Endothelial cell (in vitro differentiated cells): ENCODE measurements at places on chromosomes 6 and 20. TPM values are rescaled to one million over a fixed set of nuclear protein-coding genes. Genes with fewer than 3 reads are reported as not detected.
A peak's percentile ranks its signal among the peaks of the same experiment; 100 is the strongest.

- H3K36me3 ChIP-seq: peaks cover 15% of the 10 kb centered on the region
- DNase-seq: no peak
- no peak overlapping the region for H3K27ac ChIP-seq
- H3K4me1 ChIP-seq: peaks cover 5% of the 10 kb centered on the region
Observed at GRCh38 chr20:47727170-47727880, 58.0 kb downstream of the SULF2 start.

GRCh38 chr6:127076466-127076865 is 42.0 kb upstream of the RSPO3 start:
- H3K4me1 ChIP-seq: no peaks in the 10 kb centered on the region
- no peaks in the 10 kb centered on the region for H3K36me3 ChIP-seq
- no peaks in the 10 kb centered on the region for H3K27me3 ChIP-seq
- DNase-seq: no peak

- H3K36me3 ChIP-seq: peaks cover 5% of the 10 kb centered on the region
- peak overlapping the region; percentile 65 for H3K4me3 ChIP-seq
- peaks cover 23% of the 10 kb centered on the region for H3K4me1 ChIP-seq
- H3K27me3 ChIP-seq: peaks cover 3% of the 10 kb centered on the region
Observed at GRCh38 chr6:85679445-85680123, 36.9 kb upstream of the SYNCRIP start.

GRCh38 chr6:55617272-55617671 is 38.3 kb upstream of the HMGCLL1 start:
- H3K27me3 ChIP-seq: no peaks in the 10 kb centered on the region
- peaks cover 9% of the 10 kb centered on the region for H3K4me1 ChIP-seq
- H3K4me3 ChIP-seq: no peak overlapping the region
- peak; percentile 14 for DNase-seq

GRCh38 chr6:131427434-131428058 is 145.5 kb upstream of the ARG1 start:
- no peak overlapping the region for H3K27ac ChIP-seq
- no peak overlapping the region for H3K4me3 ChIP-seq

- H3K4me1 ChIP-seq: peaks cover 9% of the 10 kb centered on the region
- DNase-seq: no peak
- H3K27ac ChIP-seq: no peak overlapping the region
- H3K36me3 ChIP-seq: no peaks in the 10 kb centered on the region
- peaks cover 6% of the 10 kb centered on the region for H3K27me3 ChIP-seq
Observed at GRCh38 chr20:2738331-2739041, 45.9 kb downstream of the EBF4 start.

DNA sequence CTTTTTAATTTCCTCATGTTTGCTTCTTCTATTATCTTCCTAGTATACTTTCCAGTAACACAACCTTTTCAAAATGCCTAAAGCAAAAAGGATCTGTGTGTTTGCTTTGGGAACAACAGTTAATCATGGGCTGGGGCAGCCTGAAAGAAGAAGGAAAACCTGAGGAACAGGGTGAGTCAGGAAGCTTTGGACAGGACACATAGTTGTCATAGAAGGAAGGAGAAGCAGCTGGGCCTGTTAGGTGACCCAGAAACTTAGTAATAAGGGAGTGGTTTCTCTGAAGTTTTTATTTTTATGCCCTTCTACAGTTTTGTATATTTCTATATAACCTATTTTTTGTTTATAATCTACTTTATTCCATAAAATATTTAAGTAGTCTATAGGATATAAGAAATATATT is 61.4 kb downstream of the CD24 start:
- H3K4me3 ChIP-seq: no peak overlapping the region
- H3K27me3 ChIP-seq: no peaks in the 10 kb centered on the region
- H3K27ac ChIP-seq: no peak overlapping the region
- peaks cover 27% of the 10 kb centered on the region for H3K4me1 ChIP-seq

DNA sequence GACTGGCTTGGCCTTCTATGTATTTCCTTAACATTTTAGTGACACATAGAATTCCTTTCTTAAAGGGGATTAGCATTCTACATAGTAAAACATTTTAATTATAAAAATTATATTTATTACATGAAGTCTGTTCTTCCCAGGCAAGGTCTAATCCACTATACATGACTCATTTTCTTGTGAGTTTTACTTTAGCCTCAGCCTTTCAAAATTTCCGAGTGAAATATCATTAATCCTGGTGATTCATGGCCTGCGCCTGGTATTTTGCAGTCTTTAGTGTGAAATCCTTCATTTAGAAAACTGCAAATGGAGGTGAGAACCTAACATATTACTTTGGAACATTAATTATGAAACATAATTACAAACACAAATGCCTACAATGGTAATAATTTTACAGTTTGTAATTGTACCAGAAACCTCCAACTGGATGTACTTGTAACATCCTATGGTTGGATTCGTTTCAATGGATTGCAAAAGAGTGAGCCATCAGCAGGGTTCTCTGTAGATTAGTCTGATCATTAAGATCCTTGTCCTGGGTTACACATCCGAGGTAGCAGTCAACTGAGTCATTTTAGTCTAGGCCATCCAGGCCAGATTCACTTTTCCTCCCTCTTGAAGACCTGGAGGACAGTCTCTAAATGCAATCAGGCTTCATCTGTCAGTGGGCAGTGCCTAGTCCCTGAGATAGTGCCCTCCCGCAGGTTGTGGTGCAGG is 272.0 kb downstream of the PACRG start:
- DNase-seq: no peak
- no peaks in the 10 kb centered on the region for H3K27me3 ChIP-seq
- H3K4me3 ChIP-seq: no peak overlapping the region
- H3K27ac ChIP-seq: no peak overlapping the region

The STX11 gene
- total RNA-seq: not detected
